Activated CD4-positive, CD25-positive, alpha-beta regulatory T cell treated with anti-CD3 and anti-CD28 coated beads, Interleukin-2, amount 50 U/mL, for 24 hours (primary cell): ENCODE measurements at places on chromosomes 16 and 17.

- peak; percentile 14 for ATAC-seq
Measured at GRCh38 chr16:23452221-23452571, 793 bp downstream of the COG7 start.

GRCh38 chr17:77409282-77410161 is 268.8 kb downstream of the SEC14L1 start:
- ATAC-seq = no peak

GRCh38 chr16:8576141-8577004 is 13.9 kb downstream of the TMEM114 start:
- no peak for ATAC-seq

GRCh38 chr16:3472878-3473595 is 22.3 kb downstream of the C16orf90 start:
- ATAC-seq = peak; percentile 48

- no peak for ATAC-seq
Measured at GRCh38 chr16:1135459-1135825, 17.5 kb upstream of the CACNA1H start.

DNA sequence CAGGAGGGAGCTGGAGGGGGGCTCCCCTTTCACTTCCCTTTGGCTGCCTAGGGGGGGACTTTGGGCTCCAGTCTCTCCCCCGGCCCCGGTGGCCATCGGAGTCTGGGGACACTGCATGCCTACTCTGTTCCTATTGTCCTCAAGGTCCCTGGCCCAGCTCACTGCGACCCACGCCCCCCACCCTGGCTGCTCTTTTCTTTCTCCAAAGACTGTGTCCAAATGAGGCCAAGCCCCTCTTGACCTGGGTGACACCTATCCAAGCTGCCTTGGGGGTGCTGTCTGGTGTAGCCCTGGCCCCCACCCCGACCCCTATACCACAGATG is 12.9 kb downstream of the UBALD1 start:
- no peak for ATAC-seq

- ATAC-seq = peak; percentile 35
Measured at GRCh38 chr16:31250782-31251384, 8.9 kb upstream of the ITGAM start.

GRCh38 chr17:43353393-43353792 is 45.4 kb upstream of the ARL4D start:
- ATAC-seq = no peak

GRCh38 chr16:57383276-57384247 is 11.3 kb downstream of the CX3CL1 start:
- ATAC-seq = no peak

GRCh38 chr17:901191-901950 is 78.2 kb downstream of the NXN start:
- ATAC-seq = no peak

GRCh38 chr17:54901230-54901822 is 674 bp downstream of the TOM1L1 start:
- no peak for ATAC-seq

DNA sequence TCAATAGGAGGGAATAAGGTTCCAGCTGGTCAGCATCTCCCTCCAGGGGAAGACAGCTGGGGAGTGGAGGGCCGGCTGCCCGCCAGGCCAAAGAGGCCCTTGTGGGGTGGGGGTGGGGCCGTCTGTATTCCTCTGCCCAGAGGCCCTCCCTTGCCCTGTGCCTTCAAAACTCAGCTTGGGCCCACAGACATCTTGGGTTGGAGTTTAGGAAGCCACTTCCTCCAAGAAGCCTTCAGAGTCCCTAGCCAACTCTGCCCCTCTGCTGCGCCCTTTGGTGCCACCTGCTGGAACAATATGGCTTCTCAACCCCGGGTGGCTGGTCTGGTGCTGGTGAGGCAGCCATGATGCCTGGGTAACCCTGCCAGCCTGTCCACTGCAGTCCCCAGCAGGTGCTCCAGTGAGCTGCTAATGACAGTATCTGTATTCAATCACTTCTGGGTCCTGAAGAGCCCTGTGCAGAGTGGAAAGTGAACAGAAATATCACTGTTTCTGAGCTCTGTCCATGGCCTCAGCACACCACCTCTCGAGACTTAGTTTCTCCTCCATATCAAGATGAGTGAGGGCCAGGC is 16.7 kb downstream of the HSD11B2 start:
- ATAC-seq = peak; percentile 89

GRCh38 chr17:51435641-51436091 is 175.3 kb downstream of the UTP18 start:
- peak; percentile 51 for ATAC-seq

DNA sequence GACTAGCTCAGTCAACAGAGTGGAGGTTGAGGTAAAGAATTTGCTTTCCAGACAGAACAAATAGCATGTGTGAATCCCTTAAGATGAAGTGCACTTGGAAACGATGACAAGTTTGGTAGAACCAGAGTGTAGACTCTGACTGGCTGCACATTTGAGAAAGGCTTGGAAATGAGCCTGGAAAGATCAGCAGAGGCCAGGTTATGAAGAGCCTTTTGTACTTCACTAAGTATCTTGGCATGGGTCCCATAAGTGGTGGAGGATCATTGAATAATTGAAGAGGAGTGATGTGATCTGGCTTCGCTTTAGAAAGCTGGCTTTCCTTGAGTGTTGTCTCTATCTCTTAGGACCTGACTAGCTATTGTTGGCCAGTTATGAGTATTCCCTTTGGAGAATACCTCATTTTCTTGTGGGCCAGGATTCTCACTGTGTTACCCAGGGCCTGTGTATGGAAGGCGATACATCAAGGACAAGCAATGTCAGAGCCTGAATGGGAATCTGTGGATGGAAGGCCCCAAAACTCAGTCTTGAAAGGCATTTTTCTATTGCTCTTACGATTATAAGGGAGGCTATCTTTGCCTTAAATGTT is 329.8 kb downstream of the UTP18 start:
- ATAC-seq = no peak

DNA sequence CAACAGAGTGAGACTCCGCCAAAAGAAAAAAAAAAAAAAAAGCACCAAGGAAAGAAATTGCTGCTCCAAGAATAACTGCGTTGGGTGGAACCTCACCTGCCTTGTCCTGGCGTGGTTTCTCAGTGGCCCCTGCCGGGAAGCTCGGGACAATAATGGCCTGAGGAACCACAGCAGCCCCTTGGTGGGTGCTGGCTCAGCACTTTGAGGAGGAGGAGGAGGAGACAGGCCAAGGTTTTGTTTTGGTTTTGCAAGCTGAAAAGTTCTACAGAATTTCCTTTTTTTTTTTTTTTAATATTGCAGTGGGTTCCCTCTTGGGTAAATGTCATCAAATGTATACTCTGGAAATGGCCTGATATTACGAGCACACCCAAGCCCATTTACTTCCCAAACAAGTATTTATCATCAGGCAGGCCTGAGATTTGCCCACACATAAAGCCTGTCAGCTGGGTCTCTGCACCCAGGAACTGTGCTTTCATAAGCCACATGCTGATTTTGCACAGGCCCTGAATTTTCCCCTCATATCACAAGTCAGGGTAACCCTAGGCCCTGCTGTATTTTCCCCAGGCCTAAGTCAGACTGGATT is 78.3 kb downstream of the SOCS1 start:
- ATAC-seq = no peak

DNA sequence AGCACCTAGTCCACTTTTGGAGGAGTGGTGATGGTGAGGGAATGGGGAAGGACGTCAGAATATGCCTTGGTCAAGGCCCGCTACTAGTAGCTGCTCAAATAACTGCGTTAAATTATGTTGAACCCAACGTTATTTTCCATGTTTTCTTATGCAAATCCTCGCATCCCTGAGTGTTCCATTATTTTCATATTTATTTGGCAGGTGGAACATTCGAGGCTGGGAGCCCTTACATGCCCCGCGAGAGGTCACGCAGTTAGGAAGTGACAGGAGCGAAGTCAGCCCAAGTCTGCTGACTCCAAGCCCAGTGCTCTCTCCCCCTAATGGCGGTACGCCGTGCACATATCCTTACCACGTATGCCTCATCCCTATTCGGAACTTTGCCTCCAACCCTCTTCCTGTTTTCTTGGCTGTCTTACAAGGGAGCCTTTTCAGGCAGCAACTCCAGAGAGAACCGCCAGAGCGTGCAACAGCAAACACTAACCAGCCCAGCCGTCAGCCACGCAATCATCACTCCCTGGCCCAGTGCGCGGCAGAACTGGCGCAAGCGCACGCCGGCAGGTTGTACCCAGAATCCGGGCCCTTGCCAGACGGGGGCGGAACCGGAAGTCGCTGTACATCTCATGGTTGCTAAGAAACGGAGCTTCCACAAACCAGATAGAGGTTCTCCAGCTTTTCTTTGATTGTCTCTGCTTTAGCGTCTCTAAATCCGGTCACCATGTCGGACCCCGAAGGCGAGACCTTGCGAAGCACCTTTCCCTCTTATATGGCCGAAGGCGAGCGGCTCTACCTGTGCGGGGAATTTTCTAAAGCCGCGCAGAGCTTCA is at the start of gene ODAD4:
ODAD4 (plus strand) TSS at position 609 of the 824 bp plus-strand sequence; CDS start at position 716, 107 bp downstream.
- ATAC-seq = peak; percentile 99

- ATAC-seq = no peak
Measured at GRCh38 chr17:6779411-6779810, 3.4 kb downstream of the FBXO39 start.

GRCh38 chr17:8847891-8848290 is 19.6 kb downstream of the PIK3R6 start:
- ATAC-seq = no peak

DNA sequence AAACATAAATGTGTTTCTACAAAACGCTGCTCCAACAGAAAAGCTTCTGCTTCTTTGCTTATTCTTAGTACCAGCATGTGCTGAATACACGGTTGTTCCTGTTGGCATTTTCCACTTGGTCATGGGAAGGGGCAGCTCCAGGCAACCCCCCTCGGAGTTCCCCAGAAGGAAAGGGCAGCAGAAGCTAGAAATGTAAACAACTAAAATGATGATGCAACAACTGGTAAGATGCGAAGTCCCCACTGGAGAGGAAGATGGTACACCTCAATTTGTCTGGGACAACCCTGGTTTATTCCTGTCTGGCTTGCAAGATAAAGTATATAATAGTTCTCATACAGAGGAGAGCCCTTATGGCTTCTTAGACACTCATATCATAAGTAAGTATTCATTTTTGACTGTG is 9.2 kb upstream of the CCL13 start:
- no peak for ATAC-seq

DNA sequence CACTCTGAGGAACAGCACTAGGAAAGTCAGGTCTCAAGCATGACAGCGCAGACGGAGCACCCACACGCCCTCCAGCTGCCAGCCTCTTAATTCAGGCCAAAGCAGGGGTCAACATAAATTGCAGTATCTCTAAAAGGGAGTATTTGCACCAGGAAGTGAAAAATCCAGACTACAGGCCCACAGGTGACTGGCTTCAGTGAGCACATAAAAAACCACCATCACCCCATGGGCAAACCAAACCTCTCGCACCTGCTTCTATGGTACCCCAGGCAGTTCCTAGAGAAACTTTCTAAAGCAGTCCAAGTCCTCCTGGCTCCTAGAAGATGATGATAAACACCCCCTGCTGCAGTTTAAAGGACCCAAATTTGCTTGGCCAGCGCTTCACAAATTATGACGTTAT is 129.8 kb downstream of the ZNF423 start:
- ATAC-seq = no peak

GRCh38 chr16:19645557-19645981 is 72.5 kb downstream of the KNOP1 start:
- ATAC-seq = no peak

DNA sequence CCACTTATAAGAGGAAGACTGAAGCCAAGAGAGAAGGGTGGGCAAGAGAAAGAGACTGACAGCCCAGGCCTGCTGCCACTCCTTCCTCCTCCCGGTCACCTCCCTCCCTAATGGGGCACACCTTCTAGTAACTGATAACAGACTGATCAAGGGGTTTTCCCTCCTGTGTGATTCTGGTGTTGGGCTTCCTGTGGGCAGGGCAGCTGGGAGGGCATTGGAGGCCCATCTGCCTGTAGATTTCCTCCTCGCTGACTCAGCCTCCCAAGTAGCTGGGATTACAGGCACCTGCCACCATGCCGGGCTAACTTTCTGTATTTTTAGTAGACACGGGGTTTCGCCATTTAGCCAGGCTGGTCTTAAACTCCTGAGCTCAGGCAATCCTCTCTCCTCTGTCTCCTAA is 16.2 kb downstream of the CA4 start:
- ATAC-seq = peak; percentile 90

- peak; percentile 38 for ATAC-seq
Measured at GRCh38 chr16:72530434-72530833, 358.5 kb upstream of the PMFBP1 start.

- no peak for ATAC-seq
Measured at GRCh38 chr16:51818342-51818944, 667.4 kb upstream of the SALL1 start.

DNA sequence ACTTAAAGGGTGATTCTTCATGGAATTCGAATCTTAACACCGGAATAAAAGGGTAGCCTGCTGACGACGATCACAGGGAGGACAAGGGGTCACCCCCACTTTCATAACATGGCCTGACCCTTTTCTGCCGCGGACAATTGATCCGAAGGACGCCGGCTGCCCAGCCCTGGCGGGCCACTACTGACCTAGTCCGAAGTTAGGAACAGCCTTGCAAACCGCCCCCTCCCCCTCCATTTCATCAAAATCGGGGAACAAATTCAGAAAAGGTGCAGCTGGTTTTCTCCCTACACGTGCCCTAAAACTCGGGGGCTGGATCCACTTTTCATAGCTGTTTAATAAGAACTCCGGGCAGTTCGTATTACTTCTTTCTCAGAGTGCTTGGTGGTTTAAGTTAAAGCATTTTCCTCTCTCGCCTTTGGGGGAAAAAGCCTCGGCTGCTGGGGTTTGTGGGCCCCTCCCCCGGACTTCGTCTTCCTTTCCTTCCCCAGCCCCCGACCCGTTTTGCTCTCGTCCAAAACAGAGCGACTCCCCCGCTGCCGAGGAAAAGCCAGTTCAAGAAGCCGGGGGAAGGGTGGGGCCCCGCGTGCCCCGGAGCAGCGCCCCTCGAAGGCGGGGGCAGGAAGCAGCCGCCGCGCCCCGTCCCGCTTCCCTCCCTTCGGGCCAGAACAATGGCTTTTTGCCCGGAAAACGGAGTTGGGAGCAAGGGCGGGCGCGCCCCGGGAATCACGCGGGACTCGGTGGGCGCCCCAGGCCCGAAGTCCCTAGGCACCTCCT is 641 bp upstream of the CBX2 start:
- peak; percentile 8 for ATAC-seq

GRCh38 chr17:3804503-3804931 is 3.5 kb upstream of the ITGAE start:
- peak; percentile 91 for ATAC-seq

DNA sequence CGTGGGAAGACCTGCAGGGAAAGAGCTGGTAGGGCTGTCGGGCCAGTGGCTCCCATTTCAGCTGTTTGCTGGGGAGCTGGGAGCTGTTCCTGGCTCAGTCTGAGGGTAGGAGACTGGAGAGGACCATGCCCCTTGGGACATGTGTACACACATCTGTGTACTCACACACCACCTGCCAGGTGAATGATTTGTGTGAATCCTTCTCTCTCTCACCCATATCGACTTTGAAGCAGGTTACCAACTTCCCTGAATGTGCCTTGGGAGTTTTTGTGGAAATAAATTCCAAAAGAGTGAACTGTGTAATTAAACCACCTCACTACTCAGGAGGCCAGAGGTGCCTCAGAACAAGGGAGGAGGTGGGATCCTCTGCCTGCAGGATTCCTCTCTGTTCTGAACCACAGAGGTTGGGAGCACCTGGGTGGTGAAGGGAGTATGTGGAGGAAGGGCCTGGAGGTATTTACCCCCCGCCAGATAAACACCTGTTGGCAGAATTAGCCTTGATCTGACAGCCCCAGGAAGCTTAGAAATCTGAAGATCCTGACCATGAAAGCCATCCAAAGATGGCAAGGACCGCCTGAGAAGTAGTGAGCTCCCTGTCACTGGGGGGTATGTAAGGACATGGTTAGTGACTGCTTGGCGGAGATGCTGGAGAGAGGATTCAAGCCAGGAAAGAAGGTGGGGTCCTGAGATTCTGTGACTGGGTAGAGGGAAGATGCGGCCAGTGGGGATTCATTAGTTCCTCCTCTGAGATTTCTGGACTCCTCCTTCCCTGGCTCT is 3.3 kb downstream of the ABCC3 start:
- no peak for ATAC-seq

- ATAC-seq = no peak
Measured at GRCh38 chr16:88885693-88886280, 19.3 kb upstream of the PABPN1L start.
